Left lung (tissue), 14 donors: ENCODE measurements at places on chromosomes 2 and 18. TPM values are rescaled to one million over a fixed set of nuclear protein-coding genes. Genes with fewer than 3 reads are reported as not detected.

GRCh38 chr2:15678909-15679308 lies 87.2 kb downstream of the DDX1 start:
- no peaks in the 10 kb centered on the region for H3K36me3 ChIP-seq
- DNase-seq: no peak
- H3K4me1 ChIP-seq: no peaks in the 10 kb centered on the region
- H3K27me3 ChIP-seq: no peaks in the 10 kb centered on the region

GRCh38 chr2:237208373-237209260 lies 122.9 kb downstream of the COPS8 start:
- H3K27ac ChIP-seq: peak overlapping the region; percentile 45
- H3K4me3 ChIP-seq: no peak overlapping the region
- peaks cover 20% of the 10 kb centered on the region for H3K27me3 ChIP-seq
- no peaks in the 10 kb centered on the region for H3K36me3 ChIP-seq

DNA sequence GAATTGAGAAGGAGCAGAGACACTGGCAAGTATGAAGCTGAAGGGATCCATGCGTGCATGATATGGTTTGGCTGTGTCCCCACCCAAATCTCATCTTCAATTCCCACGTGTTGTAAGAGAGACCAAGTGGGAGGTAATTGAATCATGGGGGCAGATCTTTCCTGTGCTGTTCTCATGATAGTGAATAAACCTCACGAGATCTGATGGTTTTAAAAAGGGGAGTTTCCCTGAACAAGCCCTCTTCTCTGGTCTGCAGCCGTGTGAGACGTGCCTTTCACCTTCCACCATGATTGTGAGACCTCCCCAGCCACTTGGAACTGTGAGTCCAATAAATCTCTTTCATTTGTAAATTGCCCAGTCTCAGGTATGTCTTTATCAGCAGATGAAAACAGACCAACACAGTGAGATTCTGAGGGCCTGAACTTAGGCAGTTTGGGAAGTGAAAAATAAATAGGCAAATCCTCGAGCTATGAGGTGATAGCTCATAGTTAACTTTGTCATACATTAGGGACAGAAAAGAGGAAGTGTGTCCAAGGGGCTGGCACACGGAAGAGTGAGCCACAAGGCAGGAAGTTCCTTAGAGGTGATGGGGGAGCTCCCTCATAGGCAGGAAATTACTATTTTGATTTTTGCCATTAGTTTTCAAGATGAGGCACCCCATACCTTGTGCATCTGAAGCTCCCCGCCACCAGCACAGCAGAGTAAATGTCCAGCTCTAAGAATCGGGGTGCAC lies 658.8 kb upstream of the ID2 start:
- H3K4me1 ChIP-seq: no peaks in the 10 kb centered on the region
- H3K27me3 ChIP-seq: no peaks in the 10 kb centered on the region
- no peak overlapping the region for H3K4me3 ChIP-seq

DNA sequence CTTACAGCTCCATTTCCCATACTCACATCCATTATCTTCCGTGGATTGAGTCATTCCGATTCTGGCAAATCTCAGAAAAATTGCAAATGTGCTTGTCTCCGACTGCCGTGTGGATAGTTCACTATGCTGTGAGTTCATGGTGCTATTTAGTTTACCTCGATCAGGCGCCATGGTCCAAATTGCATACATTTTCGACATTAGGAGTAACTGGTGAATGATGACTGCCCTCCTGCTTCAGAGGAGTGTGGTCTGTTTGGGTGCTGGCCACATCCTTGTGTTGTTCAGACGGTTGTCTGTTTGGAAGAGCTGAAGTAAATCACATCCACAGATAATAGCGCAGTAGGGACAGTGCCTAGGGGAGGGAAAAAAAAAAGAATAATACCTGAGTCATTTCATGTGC lies 439.5 kb downstream of the ZNF516 start:
- DNase-seq: no peak
- H3K36me3 ChIP-seq: no peaks in the 10 kb centered on the region
- H3K4me1 ChIP-seq: no peaks in the 10 kb centered on the region
- H3K27ac ChIP-seq: no peak overlapping the region
- H3K4me3 ChIP-seq: no peak overlapping the region

DNA sequence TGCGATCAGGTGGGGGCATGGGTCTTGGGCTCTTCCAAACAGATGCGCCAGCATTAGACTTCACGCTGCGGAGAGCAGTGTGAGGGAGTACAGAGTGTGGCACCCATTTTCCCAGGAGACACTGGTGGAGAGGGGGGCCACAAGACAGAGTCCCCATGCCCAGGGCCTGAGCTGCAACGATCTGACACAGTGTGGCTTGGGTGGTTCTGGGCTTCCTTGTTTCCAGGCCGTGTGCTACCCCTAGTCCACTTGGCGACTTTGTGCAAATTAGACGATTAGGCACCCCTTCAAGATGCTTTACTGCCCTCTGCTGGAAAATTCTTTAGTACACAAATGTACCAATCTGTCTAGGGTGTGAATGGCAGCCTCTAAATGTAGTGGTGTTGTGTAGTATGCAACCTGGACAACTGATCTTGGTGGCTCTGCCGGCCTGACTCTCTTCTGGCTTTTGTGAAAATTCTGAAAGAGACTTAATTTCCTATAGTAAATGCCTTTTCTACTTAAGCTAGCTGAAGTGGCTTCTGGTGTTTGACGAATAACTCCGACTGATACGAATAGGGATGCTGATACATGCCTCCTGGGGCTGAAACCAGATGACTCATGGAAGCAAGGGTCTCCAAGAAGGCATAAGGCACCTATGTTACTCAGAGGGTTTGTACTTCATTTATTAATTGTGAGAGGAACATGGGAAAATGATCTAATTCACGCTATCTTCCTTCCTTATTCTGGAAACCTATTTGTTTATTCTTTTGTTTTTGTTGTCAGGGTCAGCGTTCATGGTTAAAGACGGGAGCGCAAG lies 92.3 kb upstream of the SMAD2 start:
- peaks cover 8% of the 10 kb centered on the region for H3K27me3 ChIP-seq
- no peaks in the 10 kb centered on the region for H3K36me3 ChIP-seq
- no peak for DNase-seq
- no peak overlapping the region for H3K27ac ChIP-seq
- H3K4me1 ChIP-seq: peaks cover 16% of the 10 kb centered on the region
- H3K4me3 ChIP-seq: no peak overlapping the region

DNA sequence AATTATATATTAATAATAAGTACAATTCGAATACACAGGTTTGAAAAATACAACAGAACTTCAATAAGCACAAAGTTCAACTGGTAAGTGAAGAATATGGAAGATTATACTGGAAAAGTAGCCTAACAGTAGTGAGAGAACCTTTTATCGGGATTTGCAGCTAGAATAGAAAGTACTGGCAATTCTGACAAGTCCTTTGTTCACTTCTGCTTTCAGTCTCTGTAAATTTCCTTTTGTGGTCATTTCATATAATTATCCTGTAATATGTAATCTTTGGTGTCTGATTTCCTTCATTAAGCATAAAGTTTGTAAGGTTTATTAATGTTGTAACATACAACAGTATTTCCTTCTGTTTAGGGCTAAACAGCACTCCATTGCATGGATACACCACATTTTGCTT lies 67.2 kb downstream of the CUL3 start:
- peaks cover 44% of the 10 kb centered on the region for H3K4me1 ChIP-seq
- no peak for DNase-seq
- H3K36me3 ChIP-seq: no peaks in the 10 kb centered on the region
- H3K27ac ChIP-seq: peak overlapping the region; percentile 24

GRCh38 chr18:77065221-77065981 lies 67.2 kb downstream of the MBP start:
- peak overlapping the region; percentile 97 for H3K27ac ChIP-seq
- H3K27me3 ChIP-seq: no peaks in the 10 kb centered on the region
- peaks cover 22% of the 10 kb centered on the region for H3K4me1 ChIP-seq

- H3K4me3 ChIP-seq: no peak overlapping the region
- H3K27ac ChIP-seq: no peak overlapping the region
- DNase-seq: no peak
- no peaks in the 10 kb centered on the region for H3K4me1 ChIP-seq
These were observed 49.8 kb upstream of the CNGA3 start for GRCh38 chr2:98296440-98296839.

- H3K4me3 ChIP-seq: no peak overlapping the region
- H3K4me1 ChIP-seq: no peaks in the 10 kb centered on the region
- H3K36me3 ChIP-seq: no peaks in the 10 kb centered on the region
- no peak overlapping the region for H3K27ac ChIP-seq
These were observed 1027.2 kb upstream of the ACVR2A start for GRCh38 chr2:146817613-146818012.

DNA sequence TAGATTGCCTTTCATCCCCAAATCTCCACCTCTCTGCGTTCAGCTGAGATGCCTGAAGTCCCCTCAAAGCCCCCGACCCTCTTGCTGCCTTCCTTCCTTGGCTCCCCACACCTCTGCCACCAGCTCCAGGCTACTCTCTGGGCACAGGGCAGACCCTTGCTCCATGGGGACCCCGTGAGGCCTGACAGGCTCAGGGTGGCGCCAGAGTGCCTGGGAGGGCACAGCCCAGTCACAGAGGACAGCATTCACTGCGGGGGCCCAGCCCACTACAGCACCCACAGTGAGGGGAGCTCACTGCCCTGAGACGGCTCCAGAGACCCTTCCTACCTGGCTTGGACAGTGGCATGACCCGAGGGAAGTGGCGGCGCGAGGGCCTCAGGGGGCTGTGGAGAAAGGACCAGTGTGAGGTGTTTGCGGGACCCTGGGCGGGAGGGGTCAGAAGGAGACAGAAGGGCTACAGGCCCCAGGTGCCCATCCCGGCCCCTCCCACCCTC lies 51.0 kb downstream of the AQP12A start:
- no peaks in the 10 kb centered on the region for H3K36me3 ChIP-seq
- H3K27ac ChIP-seq: no peak overlapping the region
- H3K4me1 ChIP-seq: no peaks in the 10 kb centered on the region
- no peak for DNase-seq

DNA sequence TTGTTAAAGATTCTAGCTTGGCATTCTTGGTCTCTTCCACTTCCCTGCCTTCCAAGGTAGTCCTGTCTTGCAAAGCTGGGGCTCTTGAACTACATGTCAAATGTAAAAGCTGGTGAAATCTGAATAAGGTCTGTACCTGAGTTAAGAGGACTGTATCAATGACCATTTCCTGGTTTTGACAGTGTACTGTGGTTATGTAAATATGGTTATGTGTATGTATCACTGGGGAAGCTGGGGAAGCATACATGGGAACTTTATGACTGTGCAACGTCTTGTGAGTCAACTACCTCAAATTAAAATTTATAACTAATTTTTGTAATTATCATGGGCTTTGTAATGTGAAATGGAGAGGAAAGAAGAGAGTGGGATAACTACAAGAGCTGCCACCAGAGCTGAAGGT lies 81.7 kb downstream of the COL4A4 start:
- H3K27me3 ChIP-seq: no peaks in the 10 kb centered on the region
- no peak for DNase-seq
- H3K4me3 ChIP-seq: no peak overlapping the region
- H3K27ac ChIP-seq: no peak overlapping the region

GRCh38 chr2:55567298-55567697 lies 47.8 kb downstream of the CFAP36 start:
- no peak for DNase-seq
- H3K4me1 ChIP-seq: no peaks in the 10 kb centered on the region
- H3K27ac ChIP-seq: no peak overlapping the region

DNA sequence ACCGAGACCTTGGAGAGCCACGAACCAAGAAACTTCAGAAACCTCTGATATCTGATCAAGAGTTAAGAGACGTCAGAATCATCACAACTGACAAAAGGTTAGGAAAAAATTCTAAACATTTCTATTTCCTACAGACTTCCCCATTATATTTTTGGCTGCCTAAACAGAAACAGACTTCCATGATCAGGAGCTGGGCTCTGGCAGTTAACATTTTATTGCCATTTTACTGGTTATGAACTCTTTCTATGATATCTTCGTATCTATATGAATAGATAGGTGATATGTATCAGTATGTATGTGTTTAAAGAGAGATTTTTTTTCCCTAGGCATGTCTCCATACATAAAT lies 31.1 kb upstream of the PPP1R1C start:
- DNase-seq: no peak
- H3K27ac ChIP-seq: no peak overlapping the region
- no peaks in the 10 kb centered on the region for H3K27me3 ChIP-seq

GRCh38 chr2:229674830-229675530 lies 39.4 kb downstream of the DNER start:
- H3K27me3 ChIP-seq: no peaks in the 10 kb centered on the region
- no peaks in the 10 kb centered on the region for H3K4me1 ChIP-seq
- no peak overlapping the region for H3K4me3 ChIP-seq
- no peaks in the 10 kb centered on the region for H3K36me3 ChIP-seq
- no peak overlapping the region for H3K27ac ChIP-seq

GRCh38 chr2:101900375-101900774 lies 91.4 kb upstream of the IL1R2 start:
- H3K27me3 ChIP-seq: no peaks in the 10 kb centered on the region
- H3K27ac ChIP-seq: no peak overlapping the region
- H3K4me1 ChIP-seq: peaks cover 28% of the 10 kb centered on the region
- H3K36me3 ChIP-seq: peaks cover 4% of the 10 kb centered on the region
- no peak for DNase-seq

- no peak overlapping the region for H3K4me3 ChIP-seq
- no peaks in the 10 kb centered on the region for H3K4me1 ChIP-seq
- H3K36me3 ChIP-seq: no peaks in the 10 kb centered on the region
- no peaks in the 10 kb centered on the region for H3K27me3 ChIP-seq
These were observed 100.5 kb downstream of the TACR1 start for GRCh38 chr2:75098856-75099255.

GRCh38 chr2:28613186-28613585 lies 117.3 kb downstream of the PLB1 start:
- H3K27ac ChIP-seq: no peak overlapping the region
- DNase-seq: no peak
- no peaks in the 10 kb centered on the region for H3K27me3 ChIP-seq
- H3K4me1 ChIP-seq: no peaks in the 10 kb centered on the region

The ABCG5 gene
- not detected for total RNA-seq

The RAB6D gene
- not detected for total RNA-seq

The CCL20 gene
- 1.9 TPM for total RNA-seq

The FBXO15 gene
- total RNA-seq: 2.4 TPM

The SRD5A2 gene
- total RNA-seq: 0.99 TPM
